ENCODE measurements at places on chromosomes 13 and 19.

DNA sequence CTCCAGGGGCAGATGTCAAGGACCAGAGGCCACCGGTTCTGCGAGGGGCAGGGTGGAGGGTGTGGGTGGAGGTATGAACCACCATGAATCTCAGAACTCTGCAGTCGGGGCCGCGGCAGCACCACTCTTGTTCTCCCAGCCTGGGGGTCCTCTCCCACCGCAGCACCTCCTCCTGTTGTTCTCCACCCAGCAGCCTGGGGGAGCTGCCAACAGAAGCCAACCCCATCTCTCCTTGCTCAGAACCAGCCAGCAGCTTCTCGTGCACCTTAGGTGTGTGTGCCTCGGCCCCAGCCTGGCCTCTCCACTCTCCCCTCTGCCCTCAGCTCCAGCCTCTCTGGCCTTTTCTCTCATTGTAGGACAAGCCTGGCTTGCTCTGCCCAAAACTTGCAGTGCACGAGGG lies 31.9 kb upstream of the CCNE1 start:
- DNase-seq, result no peak

GRCh38 chr13:95955255-95955654 lies 97.9 kb downstream of the UGGT2 start:
- no peak for DNase-seq

GRCh38 chr13:60654415-60654814 lies 257.4 kb downstream of the TDRD3 start:
- DNase-seq, result no peak

DNA sequence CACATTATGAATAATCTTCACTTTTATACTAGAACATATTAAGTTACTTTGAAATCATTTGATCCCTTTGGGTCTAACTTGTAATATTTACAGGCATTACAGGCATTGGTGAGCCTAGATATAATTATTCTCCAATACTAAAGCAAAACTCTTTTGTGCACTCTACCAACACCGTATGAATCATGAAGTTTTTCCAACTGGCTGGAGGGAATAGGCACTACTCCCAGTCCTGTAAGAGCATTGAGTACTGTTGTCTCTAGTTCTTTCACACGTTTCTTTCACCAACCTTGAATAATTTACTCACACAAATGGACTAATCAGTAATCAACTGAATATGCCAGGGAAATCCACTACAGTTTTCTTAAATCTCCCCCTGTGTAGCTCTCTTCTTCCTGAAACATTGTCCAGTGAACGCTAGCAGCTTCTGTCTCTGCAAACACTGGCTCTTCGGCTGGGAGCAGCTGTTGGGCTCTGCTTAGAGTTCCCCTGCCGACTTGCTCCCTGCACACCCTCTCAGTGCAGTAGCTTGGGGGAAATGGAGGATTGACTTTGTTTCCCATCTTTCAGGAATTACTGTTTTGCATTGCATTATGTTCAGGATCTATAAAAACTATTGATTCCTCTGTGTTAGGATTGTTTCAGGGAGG lies 476.7 kb downstream of the RFC3 start:
- no peak for DNase-seq

DNA sequence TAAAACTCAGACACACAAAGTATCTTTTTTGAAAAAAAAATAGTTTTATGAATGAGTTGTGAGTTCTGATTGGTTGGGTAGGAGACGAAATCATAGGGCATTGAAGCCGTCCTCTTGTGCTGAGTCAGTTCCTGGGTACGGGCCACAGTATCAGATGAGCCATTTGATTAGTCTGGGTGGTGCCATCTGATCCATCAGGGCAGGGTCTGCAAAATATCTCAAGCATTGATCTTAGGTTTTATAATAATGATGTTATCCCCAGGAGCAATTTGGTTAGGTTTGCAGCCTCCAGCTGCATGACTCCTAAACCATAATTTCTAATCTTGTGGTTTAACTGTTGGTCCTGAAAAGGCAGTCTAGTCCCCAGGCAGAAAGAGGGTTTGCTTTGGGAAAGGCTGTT lies 1310.6 kb downstream of the SLITRK1 start:
- DNase-seq, result no peak

GRCh38 chr19:45346449-45346848 lies 5.9 kb downstream of the KLC3 start:
- no peak for DNase-seq

DNA sequence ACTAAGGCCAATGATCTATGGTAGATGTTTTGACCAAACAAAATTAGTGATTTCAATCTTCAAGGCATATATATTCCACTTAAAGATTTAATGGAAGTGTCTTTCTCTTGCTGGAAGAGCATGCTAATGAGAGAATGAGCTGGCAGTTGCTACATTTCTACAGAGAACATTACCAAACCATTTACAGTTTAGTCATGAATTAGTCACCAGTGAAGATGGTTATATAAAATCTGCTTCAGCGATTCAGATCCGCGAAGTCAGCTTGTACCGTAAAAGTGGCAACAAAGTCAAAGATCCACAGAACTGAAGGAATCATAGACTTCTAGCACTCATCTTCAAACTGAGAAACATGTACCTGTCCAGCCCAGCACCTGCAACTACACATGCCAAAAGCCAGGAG lies 156.3 kb downstream of the SLITRK5 start:
- DNase-seq, result no peak

GRCh38 chr19:28497137-28497536 lies 715.8 kb downstream of the UQCRFS1 start:
- no peak for DNase-seq

DNA sequence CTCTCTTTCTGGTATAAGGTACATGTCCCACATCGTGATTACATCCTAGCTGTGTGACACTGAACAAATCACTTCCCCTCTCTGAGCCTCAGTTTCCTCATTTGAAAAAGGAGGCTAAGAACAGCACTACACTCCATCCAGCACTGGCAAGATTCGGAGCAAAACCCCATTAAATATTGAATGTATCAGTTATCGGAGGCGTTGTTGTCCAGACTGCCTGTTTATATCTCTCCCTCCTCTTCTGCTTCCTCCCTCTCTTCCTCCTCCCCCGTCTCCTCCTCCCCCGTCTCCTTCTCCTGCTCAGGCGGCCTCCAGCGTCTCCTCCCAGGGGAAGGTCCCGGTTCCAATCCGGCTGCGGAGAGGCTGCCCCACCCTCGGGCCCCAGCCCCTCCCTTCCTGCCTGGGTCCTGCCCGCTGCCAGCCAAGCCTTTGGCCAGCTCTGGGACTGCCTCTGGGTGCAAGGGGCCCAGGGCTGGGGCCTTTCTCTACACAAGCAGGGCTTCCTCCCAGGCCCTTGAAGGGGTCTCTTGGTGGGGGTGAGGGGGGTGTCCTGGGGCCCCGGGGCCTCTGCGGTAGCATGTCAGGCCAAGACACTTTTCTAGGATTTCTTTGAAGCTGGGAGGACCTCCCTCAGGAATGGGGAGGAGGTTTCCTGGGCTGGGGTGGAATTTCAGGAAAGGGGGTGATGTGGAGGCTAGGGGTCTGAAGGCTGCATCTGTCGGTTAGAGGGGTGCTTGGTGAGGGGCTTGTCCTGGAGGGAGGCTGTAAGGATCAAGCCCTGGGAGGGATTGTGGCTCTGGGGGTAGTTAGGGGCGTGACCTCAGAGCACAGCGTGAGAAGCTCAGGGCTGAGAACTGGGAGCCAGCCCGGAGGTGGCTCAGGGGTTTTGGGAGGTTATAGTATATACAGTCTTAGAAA lies 1.9 kb downstream of the RRAS start:
- DNase-seq, result no peak

DNA sequence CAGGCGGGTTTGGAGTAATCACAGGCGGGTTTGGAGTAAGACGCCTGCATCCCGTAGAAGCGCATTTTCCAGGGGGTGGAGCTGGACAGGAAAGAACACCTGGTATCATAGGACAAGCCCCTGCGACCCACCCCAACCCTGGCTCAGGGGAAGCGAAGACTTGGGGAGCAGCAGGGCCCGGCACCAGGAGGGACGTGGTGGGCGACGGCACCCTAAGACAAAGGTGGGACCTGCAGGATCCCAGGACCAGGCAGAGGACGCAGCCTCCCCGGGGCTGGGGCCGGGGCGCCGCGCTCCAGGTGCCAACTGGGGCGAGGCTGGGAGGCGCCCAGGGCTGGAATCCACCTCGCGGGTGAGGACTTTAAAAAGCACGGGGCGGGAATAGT lies 520 bp downstream of the ZNF600 start:
- DNase-seq, result no peak

- DNase-seq, result no peak
Observed at GRCh38 chr19:53961523-53962356, 997 bp upstream of the CACNG8 start.

DNA sequence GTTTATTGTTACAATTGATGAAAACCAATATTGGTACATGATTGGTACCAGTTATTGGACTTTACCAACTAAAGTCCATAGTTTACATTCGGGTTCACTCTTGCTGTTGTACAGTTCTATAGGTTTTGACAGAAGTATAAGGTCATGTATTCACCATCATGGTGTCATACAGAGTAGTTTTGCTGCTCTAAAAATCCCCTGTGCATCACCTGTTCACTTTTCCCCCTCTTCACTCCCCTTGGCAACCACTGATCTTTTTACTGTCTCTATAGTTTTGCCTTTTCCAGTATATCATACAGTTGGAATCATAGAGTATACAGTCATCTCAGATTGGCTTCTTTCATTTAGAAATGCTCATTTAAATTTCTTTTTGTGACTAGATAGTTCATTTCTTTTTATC lies 51.2 kb upstream of the MED4 start:
- DNase-seq, result no peak

DNA sequence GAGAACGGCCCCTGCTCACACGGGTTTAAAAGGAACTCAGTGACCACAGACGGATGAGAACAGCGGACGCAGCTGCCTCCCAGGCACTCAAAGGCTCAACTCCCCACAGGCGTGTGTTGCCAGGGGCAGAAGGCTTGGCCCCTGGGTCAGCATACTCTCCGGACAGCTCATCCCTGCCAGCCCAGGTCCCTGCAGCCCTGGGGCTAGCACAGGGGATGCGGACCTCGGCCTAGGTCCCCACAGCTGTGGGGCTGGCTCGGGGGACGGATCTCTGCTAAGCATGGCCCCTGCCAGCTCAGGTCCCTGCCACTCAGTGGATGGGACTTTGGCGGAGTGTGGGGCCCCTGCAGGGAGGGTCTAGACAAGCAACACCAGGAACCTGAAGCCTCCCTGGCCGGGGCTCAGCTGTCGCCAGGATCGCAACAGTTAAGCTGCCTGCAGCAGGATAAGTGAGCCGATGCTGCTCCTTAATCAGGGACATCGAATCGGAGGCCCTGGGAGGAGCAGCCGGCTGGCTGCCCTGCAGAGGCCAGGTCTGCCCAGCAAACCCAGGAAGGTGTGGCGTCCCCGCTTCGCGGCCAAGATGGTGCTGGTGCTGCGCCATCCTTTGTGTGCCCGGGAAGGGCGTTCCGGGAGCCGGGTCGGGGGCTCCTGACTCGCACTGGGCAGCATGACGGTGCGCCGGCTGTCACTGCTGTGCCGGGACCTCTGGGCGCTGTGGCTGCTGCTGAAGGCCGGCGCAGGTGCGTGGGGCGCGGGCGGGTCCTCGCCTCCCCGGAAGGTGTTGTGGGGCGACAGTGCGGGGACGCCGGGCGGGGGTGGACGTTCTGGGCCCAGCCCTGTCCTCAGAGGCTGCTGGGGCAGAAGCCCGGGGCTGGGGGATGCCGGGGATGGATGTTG lies 32.5 kb downstream of the MCF2L start:
- DNase-seq, result no peak

DNA sequence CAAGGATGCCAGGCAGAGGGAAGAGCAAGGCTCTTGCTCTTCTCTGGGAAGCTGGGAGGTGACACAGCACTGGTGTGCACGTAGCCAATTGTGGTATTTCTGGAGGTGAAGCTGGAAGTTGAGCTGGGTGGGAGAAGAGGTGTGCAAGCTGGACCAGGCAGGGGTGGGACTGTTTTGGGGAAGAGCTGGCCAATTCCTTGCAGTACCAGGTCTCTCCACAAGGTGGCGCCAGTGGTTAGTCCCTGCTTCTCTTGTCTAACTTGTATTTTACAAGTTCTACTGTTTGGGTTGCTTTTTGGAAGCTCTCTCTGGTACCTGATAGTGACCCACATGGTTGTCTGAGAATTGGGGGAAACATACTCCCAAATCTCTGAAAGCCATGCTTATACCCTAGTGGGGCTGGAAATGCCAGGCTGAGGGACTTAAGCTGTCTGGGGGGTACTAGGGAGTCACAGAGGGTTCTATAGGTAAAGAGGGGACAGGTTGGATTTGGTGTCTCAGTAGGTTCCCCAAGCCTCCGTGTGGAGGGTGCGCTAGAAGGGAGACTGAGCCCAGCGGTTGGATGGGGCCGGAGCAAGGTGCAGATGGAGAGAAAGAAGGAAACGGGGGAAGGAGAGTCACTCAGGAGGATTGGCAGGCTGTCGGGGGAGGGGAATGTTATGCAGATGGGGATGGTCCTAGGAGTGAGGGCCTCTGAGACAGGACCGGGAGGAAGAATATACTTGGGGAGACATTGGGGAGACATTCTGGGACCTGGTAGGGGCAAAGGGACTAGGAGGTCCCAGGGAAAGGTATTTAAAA lies 3.0 kb downstream of the HPN start:
- DNase-seq, result no peak

- DNase-seq, result no peak
Observed at GRCh38 chr13:108368250-108368905, 98.9 kb downstream of the TNFSF13B start.

DNA sequence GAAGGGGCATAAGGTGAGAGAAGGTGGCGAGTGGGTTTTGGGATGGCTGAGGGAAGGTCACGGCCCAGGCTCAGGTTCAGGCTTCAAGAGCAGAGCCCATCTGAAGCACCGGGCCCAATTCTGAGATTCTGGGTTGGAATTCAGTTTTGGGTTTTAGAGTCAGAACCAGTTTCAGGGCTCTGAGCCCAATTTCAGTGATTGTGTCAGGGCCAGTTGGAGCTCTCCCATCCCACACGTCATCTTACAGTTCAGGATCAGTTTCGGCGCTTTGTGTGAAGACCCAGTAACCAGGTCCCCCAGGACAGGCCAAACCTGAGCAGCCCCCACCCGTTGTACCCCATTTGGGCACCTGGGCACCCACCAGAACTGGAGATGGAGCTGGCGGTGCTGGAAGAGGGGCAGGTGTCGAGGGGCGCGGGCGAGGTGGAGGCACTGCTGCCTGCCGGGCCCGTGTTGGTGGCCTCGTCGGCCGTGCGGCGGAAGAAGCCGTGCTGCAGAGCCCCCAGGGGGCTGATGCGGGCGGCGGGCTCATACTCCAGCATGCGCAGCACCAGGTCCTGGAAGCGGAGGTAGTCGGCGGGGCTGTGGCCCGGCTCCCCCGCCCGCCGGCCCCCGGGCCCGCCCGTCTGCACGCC lies 7.5 kb downstream of the DYRK1B start:
- no peak for DNase-seq

- no peak for DNase-seq
Observed at GRCh38 chr13:57716295-57716694, 84.8 kb downstream of the PCDH17 start.

- no peak for DNase-seq
Observed at GRCh38 chr19:42441049-42441445, 1.7 kb downstream of the CXCL17 start.

- DNase-seq, result no peak
Observed at GRCh38 chr19:48290401-48290770, 20.5 kb downstream of the ZNF114 start.

GRCh38 chr19:35587321-35587720 lies 1.3 kb downstream of the PMIS2 start:
- DNase-seq, result no peak

GRCh38 chr13:99429670-99430069 lies 71.6 kb upstream of the TM9SF2 start:
- DNase-seq, result no peak

Measured in esophagus squamous epithelium (tissue), 5 donors.